ENCODE measurements at places on chromosomes 3 and 15. TPM values are rescaled to one million over a fixed set of nuclear protein-coding genes. Genes with fewer than 3 reads are reported as not detected.

The IQCF5 gene
- not detected for total RNA-seq

The CADM2 gene
- total RNA-seq = not detected

The AHSG gene
- not detected for total RNA-seq

The BSN gene
- 0.07 TPM for total RNA-seq

The CCDC54 gene
- total RNA-seq = not detected

The ATP13A5 gene
- not detected for total RNA-seq

The CX3CR1 gene
- 2.1 TPM for total RNA-seq

The B3GALNT1 gene
- total RNA-seq = 1.2 TPM
